Hepatocyte (in vitro differentiated cells): ENCODE measurements at places on chromosomes 4 and X. TPM values are rescaled to one million over a fixed set of nuclear protein-coding genes. Genes with fewer than 3 reads are reported as not detected.

The ZCCHC18 gene
- 0.56 and 0.57 TPM in 2 replicates for total RNA-seq

The CENPVL1 gene
- total RNA-seq = 0.32 TPM in 1 of 2 replicates, not detected in the other

- H3K36me3 ChIP-seq = no peaks in the 10 kb centered on the region
- DNase-seq = no peak
- no peaks in the 10 kb centered on the region for H3K4me1 ChIP-seq
- H3K4me3 ChIP-seq = no peak overlapping the region
- no peak overlapping the region for H3K27ac ChIP-seq
- no peaks in the 10 kb centered on the region for H3K27me3 ChIP-seq
Observed at GRCh38 chrX:97668126-97668525, 784.4 kb downstream of the RPA4 start.

- no peaks in the 10 kb centered on the region for H3K4me1 ChIP-seq
- no peak overlapping the region for H3K4me3 ChIP-seq
- H3K36me3 ChIP-seq = no peaks in the 10 kb centered on the region
- H3K27me3 ChIP-seq = no peaks in the 10 kb centered on the region
Observed at GRCh38 chr4:86615501-86615900, 21.4 kb downstream of the PTPN13 start.

DNA sequence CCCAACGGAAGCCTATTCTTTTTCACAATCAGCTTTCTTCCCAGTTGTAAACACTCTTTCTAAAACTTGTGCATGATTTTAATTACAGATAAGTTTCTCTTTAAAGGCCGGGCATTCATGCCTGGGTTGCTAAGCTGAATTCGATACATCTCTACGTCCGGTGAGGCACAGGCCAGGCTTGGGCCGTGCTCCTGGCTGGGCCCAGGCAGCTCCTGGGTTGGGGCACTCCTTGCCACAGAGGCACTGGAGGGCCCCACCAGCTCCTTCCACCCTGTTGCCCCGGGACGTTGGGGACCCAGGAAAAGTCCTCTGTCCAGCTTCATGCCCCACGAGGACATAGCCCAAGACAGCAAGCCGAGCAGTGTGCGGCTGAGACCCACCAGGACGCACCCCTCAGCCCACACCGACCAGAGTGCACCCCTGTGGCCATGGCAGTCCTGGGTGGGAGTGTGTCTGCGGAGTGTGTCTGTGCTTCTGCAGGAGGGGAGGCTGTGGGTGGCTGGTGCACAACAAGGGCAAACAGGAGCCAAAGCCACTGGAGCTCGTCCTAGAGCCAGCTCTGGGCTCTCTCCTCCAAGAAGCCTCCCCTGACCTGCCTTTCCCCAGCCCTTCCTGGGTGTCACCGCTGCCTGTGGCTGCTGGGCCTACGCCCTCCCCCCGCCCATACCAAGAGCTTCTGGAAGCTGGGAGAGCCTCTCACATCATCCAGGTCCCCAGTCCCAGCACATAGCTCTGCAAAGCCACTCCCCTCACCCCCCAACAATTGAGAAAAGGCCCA, 128.0 kb upstream of the NKX1-1 start:
- H3K36me3 ChIP-seq = no peaks in the 10 kb centered on the region
- H3K4me3 ChIP-seq = no peak overlapping the region

DNA sequence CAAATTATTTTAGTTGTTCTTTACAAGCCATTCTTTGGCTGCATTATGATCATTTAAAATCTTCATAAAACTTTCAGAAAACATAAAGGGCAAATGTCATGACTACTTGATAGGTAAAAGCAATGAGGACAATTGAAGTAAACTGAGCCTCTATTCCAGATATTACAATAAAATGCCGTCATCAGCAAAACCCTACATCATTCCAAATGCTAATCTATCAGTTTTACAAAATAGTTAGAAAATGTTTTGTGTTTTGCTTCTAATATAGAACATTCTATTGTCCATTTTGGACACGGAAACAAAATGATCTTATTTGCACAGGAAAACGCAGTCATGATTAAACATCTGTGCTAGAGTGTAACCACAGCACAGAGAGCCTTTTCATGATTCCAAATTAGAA, 1330.6 kb upstream of the ADGRL3 start:
- H3K36me3 ChIP-seq = no peaks in the 10 kb centered on the region
- no peaks in the 10 kb centered on the region for H3K4me1 ChIP-seq
- no peaks in the 10 kb centered on the region for H3K27me3 ChIP-seq
- no peak for DNase-seq
- H3K27ac ChIP-seq = no peak overlapping the region
- H3K4me3 ChIP-seq = no peak overlapping the region

DNA sequence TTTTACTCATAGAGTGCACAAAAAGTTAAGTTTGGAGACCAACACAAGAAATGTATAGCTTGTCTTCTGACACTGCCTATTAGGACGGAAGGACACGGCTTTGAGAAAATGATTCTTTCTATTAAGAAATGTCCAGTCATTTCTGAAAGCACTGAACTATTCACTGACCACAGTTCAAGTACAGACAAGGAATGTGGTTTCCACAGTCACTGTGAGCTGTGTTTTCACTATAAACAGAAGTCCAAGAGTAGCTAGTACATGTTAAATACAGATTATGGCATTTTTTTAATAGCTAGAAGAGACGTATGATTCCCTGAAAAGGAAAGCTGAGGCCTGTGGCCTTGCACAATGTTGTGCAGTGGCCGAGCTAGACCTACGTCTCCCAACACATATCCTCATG, 115.1 kb upstream of the GPM6A start:
- H3K36me3 ChIP-seq = no peaks in the 10 kb centered on the region
- H3K4me1 ChIP-seq = no peaks in the 10 kb centered on the region
- H3K27ac ChIP-seq = no peak overlapping the region
- H3K27me3 ChIP-seq = no peaks in the 10 kb centered on the region
- no peak overlapping the region for H3K4me3 ChIP-seq

- H3K4me1 ChIP-seq = no peaks in the 10 kb centered on the region
- H3K4me3 ChIP-seq = no peak overlapping the region
- DNase-seq = no peak
- H3K27me3 ChIP-seq = no peaks in the 10 kb centered on the region
Observed at GRCh38 chrX:149487292-149487691, 17.8 kb downstream of the IDS start.

DNA sequence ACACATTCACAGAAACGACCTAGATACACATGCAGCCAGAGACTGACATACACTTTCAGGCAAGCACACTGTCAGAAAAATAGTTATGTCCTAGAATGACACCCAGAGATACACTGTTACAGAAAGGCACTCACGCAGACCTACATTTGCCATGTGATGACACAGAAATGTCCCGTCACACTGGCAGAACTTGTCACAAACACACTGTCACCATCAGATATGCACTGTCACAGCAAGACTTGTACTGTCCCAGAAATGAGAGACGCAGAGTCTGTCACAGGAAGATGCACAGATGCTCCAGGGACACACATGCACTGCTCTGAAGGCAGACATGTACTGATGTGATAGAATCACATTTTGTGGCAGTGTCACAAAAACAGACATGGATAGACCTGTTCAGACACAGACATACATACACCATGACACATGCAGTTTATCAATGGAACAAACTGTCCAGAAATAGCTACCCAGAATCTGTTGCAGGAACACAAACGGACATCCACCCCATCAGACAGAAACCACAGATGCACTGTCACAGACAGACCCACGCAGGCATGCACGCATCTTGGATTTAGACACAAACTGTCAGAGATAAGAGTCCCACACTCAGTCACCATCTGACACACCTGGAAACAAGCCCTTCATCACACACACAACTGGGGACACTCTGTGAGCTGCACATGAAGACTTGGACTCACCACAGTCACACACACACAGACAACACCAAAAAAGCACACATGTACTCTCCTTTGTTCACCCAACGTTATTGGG, 1.3 kb upstream of the PIM2 start:
- no peaks in the 10 kb centered on the region for H3K36me3 ChIP-seq
- no peak overlapping the region for H3K27ac ChIP-seq
- no peak for DNase-seq
- H3K4me3 ChIP-seq = no peak overlapping the region
- no peaks in the 10 kb centered on the region for H3K4me1 ChIP-seq
- H3K27me3 ChIP-seq = no peaks in the 10 kb centered on the region
